ENCODE measurements at places on chromosomes 13 and 19.

DNA sequence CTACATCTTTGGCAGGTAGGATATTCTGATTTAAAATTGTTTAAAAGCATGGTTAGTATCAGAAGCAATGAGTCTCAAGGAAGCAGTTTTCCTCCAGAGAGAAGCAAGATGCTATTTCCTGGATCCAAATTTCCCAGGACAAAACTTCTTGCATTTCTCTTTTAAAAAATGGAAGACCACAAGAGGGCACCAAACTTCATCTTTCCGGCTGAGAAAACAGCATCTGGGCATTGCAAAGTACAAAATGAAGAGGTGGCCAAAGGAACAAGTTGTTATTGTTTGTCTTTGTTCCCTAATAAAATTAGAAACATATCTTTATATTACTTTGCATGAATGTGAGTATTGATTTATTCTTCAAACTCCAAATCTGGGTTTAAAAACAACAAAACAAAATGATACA, 60.0 kb upstream of the LRCH1 start:
- DNase-seq = peak; percentile 14

DNA sequence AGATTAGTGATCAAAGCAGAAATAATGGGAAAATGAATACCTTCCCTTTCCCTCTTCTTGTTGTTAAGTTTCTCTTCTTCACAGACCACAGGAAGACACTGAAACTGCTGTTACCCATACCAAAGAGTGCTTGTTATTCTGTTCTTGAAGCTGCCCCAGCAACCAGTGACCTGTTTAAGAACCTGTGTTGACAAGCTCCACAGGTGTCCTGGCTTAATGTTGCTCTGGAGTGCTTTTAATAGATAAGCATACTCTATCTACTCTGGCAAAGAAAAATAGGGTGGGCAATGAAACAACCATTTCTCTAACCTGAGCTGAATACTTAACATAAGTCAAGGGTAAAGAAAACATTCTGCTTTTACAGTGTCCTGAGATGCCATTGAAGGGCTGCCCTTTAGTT, 506.7 kb upstream of the GPC6 start:
- DNase-seq = no peak

- no peak for DNase-seq
These were observed 12.6 kb upstream of the MAB21L1 start for GRCh38 chr13:35489050-35489449.

GRCh38 chr19:17376935-17377600, at the start of gene PLVAP:
PLVAP (minus strand) TSS chr19:17377342; CDS start chr19:17377288, 54 bp downstream.
- DNase-seq = peak; percentile 31

DNA sequence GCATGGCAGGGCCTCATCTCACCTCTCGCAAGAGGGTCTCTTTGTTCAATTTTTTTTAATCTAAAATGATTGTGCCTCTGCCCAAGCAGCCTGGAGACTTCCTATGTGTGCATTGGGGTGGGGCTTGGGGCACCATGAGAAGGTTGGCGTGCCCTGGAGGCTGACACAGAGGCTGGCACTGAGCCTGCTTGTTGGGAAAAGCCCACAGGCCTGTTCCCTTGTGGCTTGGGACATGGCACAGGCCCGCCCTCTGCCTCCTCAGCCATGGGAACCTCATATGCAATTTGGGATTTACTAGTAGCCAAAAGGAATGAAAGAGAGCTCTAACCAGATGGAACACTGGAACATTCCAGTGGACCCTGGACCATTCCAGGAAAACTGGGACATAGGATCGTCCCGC, 8.0 kb downstream of the FXYD3 start:
- no peak for DNase-seq

DNA sequence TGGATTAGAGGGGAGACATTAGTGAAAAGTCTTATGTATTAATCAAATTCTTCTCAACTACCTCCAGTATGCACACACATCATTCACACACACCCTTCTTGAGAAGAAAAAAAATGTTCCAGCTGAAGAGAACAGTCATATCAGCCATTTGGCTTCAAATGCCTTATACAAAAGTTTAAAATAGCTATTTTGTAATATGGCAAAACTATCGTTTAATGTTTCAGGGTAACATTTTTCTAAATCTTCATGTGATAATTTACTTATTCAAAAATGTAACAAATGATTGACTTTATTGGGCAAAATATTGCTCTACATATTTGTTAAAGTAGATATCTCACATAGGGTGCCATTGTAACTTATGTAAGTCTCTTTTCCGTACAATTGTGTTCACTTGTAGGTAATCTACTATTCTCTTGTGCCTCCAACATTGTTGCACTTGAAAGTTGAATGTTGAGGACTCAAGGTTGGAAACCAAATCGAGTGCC, 13.6 kb downstream of the ZIC2 start:
- no peak for DNase-seq

DNA sequence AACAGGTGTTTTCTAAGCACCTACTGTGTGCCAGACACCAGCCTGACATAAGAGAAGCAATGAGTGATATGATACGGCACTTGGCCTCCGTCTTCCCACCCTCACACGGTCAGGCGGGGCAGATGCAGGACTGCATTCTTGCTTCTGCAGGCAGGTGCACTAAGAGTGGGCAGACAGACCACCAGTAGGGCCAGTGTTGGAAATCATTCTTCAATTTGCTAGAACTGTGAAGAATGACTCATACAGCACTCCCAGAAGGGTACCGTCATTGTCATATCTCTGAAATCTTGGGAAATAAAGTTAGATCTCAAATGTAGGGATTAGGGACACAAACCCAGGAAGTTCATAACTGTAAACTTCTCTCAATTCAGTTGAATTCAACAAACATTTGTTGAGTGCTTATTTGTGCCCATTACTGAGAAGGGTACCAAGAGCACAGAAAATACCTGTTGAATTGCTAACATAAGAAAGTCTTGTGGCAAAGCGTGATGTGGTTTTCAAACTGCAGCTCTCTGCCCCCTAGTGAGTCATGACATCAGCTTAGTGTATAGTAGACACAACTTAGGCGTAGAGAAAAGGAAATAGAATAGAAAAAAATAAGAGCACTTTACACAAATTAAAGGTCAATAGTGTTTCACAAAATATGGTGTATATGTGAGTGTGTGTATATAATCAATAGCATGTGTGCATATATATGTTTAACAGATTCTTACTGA, 76.1 kb downstream of the TEX26 start:
- DNase-seq = no peak

- DNase-seq = no peak
These were observed 27.6 kb downstream of the CSNK1G2 start for GRCh38 chr19:1968279-1969175.

DNA sequence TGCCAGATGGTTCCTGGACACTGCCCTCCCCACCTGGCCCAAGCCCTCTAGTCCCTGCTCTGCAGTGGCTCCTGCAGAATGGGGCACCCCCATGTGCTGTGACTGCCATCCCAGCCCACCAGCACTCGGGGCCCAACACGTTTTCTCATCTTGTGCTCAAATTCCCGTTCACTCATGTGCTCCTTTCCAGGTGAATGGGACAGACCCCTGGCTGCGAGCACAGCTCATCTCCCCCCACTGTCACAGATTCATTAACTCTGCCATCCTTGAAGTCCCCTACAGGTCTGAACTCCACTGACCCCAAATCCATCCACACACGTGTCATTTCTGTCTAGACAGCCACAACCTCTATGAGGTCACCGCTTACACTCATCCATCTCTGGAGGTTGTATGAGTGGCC, 23.6 kb downstream of the TUBA3C start:
- no peak for DNase-seq

DNA sequence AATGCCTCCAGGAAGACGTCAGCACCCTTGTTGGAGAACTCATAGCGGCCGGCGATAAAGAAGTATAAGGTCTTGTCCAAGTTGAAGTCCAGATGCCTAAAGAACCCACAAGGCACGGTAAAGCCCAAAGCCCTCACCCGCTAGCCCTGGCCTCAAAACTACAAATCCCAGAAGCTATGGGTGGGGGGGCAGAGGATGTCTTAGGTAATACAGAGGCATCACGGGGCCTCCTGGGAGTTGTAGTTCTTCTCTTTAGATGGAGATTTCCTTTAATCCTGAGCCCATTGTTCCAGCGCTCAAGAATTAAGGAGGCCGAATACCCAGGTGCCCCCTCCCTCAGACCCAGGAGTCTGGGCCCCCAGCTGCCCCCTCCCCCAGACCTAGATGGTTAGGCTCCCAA, 10.8 kb downstream of the GYS1 start:
- DNase-seq = no peak

- DNase-seq = no peak
These were observed 19.1 kb upstream of the AKAP8 start for GRCh38 chr19:15398501-15399233.

GRCh38 chr19:47510516-47511127, 4.2 kb downstream of the NAPA start:
- DNase-seq = no peak

DNA sequence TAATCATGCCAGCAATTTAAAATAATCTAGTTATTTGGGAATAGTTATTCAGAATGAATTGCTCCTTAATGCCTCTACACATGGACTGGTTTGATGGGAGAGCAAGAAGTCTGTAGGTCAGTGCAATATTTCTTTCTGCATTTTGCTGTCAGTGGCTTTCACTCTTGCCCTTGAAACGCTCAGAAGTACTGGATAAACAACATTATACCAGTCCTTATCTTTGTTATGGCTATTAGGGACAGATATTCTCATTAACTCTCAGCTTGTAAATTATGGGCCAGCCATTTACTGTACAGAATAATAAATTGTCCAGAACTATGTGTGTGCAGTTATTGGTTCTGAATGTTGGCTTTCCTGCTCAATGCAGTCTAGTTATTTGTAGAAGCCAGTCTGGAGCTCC, 224.4 kb downstream of the OXGR1 start:
- DNase-seq = no peak

- DNase-seq = no peak
These were observed 1.7 kb upstream of the ZNF446 start for GRCh38 chr19:58474291-58474996.

- no peak for DNase-seq
These were observed 9.6 kb upstream of the TNFRSF19 start for GRCh38 chr13:23560571-23561089.

GRCh38 chr13:21458451-21458812, 671 bp downstream of the ZDHHC20 start:
- DNase-seq = peak; percentile 36

DNA sequence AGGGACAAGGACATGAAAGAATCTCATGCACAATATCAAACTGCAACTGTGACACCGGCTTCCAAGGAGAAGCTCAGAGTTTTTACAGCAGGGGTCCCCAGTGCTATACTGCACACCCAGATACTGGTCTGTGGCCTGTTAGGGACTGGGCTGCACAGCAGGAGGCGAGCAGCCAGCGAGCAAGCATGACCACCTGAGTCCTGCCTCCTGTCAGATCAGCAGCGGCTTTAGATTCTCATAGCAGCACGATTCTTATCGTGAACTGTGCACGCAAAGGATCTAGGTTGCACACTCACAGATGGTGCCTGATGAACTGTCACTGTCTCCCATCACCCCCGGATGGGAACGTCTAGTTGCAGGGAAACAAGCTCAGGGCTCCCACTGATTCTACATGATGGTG, 13.1 kb upstream of the CD22 start:
- DNase-seq = no peak

- DNase-seq = no peak
These were observed 5.3 kb downstream of the CPAMD8 start for GRCh38 chr19:17021328-17021727.

DNA sequence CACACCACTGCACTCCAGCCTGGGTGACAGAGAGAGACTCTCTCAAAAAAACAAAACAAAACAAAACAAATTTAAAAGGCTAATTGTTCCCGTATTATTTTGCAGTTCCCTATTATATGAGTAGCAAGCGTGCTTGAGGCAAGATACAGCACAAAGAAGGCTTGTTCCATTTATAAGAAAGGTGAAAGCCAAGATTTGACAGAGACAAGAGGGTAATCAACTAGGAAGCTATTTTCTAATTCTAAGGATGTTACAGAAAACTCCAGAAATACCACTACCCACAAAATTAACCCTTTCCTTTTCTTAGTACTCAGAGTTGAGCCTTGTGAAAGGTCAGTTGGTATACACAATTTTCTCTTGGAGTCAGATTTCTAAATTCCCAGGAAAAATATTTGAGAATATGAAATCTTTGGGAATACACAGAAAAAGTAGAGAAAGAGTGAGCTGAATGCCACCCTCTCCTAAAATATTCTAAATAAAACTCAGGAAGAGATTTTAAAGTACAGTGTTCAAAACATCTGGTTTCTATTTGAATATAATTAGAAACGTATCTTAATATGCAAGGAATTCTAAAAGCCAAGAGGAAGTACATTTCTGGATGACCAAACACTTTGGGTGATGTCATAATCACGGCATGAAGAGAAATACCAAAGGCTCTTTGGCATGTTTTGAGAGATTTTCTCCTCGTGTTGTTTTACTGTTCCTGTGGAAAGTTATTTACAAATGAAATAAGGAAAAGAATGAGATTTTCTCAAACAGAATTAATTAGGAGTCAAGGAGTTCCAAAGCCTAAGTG, 63.0 kb upstream of the FLT1 start:
- DNase-seq = no peak

DNA sequence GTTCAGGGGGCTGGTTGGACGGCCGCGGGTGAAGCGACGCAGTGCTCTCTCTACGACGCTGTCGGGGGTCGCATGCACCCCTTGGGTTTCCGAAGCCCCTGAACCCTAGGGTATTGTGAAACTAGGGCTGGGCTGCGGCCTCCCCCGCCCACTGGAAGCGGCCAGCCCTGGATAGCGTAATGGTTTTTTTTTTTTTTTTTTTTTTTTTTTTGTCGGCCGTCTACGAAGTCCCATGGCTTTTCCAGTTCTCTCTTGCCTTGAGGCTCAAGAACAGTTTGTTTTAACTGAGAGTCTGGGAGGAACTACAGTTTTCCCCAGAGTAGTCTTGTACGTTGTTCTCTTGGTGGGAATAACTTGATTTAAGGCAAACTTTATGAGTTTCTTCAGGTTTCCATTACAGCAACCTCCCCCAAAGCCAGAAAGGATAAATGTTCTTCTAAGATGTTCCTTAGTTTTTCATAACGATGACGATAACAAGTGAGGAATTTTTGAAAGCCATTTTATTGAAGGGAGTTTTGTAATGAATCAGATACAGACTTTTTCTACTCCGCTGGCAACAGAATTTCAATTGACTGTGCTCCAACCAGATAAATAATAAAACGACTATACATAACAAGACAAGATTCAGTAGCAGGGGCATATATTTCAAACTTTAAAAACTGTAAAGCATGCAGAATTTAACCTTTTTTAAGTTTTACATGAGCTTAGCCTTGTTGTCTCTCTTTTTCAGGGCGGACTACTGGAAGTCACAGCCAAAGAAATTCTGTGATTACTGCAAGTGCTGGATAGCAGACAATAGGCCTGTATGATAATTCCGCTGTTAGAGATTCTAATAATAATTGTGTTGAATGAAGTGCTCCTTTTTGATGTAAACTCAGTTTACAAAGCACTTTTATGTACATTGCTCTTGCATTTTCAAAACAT, 867 bp downstream of the WBP4 start:
- DNase-seq = no peak

GRCh38 chr13:79833991-79834390, 353.0 kb downstream of the NDFIP2 start:
- DNase-seq = no peak

DNA sequence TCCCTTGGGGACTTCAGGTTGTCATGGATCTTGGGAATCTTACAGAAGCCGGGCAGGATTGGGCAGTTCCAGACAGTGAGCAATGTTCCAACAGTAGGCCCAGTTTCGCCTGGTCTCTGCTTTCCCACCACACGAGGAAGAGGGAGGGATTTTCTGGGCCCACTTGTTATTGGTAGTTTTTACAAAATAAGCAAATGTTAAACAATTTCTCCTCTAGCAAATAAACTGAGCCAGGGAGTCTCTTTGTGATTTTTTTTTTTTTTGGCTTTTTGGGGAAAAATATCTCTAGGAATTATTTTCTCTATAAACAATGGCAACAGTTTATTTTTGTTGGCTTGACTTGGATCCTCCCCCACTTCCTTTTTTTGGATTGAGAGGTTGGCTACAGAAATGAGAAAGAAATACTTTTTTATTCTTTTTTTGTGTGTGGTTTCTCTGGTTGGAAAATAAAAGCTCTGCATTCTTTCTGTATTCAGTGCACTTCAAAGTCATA, 89.3 kb downstream of the TM9SF2 start:
- no peak for DNase-seq

Measured in nephron progenitor cell (in vitro differentiated cells).